ENCODE measurements at places on chromosomes 6 and 20.
A peak's percentile ranks its signal among the peaks of the same experiment; 100 is the strongest.

DNA sequence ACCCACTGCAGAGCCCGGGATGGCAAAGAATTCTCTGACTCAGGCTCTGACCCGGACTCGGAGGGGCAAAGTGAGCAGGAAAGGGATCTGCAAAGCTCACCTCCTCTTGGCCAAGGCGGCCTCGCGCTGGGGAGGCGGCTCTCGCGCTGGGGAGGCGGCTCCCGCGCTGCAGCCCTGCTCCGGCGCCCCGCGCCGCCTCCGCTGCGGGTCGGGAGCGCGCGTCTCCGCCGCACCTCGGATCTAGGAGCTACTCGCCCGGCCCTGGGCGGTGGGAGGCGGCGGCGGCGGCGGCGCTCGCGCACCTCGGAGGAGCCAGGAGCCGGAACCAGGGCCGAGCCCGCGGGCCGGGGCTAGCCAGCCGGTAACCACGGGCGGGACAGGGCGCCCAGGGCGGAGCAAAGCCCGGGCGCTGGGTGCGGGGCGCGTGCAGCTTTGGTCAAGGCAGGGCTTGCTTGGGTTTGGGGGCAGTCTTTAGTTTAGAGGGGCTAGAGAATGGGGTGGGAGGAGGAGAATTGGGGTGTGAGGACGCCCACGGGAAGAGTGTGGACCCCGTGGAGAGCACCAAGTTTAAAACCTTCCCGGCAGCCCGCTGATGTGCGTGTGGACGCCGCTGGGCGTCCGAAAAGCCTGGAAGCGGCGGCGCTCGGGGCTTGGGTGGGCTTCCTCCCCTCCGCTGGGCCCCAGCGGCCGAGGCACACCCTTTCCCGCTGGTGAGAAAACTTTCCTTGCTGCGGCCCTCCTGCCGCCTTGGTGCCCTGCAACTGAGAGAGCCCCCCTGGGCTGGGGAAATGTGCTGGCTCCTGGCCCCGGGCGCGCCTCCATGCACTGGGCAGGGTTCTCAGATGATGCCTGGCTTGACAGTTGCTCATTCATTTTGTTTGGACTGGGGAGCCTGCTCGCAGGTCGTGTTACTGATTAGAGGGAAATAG is at the start of gene MRAP2:
TSS of gene MRAP2 (plus strand) at position 250 of the 929 bp plus-strand sequence. CDS start 21,547 bp downstream, outside the sequence.
- no peak for DNase-seq
- H3K36me3 ChIP-seq: no peaks in the 10 kb centered on the region

- peak overlapping the region; percentile 95 for H3K27ac ChIP-seq
- DNase-seq: peak; percentile 72
- H3K36me3 ChIP-seq: peaks cover 4% of the 10 kb centered on the region
- H3K4me3 ChIP-seq: peak overlapping the region; percentile 55
- H3K4me1 ChIP-seq: peaks cover 95% of the 10 kb centered on the region
Measured at GRCh38 chr6:13383328-13384163, 55.2 kb upstream of the TBC1D7 start.

GRCh38 chr6:15017261-15017660 is 228.6 kb upstream of the JARID2 start:
- H3K36me3 ChIP-seq: no peaks in the 10 kb centered on the region
- peaks cover 13% of the 10 kb centered on the region for H3K4me1 ChIP-seq
- no peak overlapping the region for H3K4me3 ChIP-seq
- no peak overlapping the region for H3K27ac ChIP-seq
- no peak for DNase-seq

DNA sequence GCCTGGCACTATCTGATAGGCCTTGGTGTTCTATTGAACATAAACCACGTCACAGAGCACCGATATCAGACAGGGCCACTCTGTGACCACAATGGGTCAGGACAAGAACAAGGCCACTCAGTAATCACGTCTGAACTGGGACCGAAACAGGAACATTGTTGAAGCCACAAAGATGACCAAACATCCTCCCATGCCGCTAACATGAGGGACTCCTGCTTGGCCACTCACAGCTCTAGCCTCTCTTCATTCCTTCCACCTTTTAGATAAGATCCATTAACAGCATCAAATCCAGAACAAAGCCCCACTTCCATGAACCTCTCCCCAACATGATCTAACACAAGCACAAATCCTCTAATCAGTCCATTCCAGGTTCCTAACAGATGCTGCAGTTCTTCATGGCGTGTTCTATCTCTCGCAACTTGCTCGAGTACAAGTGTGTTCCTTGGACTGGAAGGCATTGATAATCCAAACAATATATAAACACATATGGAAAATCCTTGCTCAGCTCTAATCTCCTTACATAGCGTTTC is 7.4 kb downstream of the SIRT5 start:
- no peak for DNase-seq
- no peak overlapping the region for H3K4me3 ChIP-seq
- H3K36me3 ChIP-seq: peaks cover 18% of the 10 kb centered on the region
- H3K4me1 ChIP-seq: peaks cover 16% of the 10 kb centered on the region
- H3K27ac ChIP-seq: no peak overlapping the region

DNA sequence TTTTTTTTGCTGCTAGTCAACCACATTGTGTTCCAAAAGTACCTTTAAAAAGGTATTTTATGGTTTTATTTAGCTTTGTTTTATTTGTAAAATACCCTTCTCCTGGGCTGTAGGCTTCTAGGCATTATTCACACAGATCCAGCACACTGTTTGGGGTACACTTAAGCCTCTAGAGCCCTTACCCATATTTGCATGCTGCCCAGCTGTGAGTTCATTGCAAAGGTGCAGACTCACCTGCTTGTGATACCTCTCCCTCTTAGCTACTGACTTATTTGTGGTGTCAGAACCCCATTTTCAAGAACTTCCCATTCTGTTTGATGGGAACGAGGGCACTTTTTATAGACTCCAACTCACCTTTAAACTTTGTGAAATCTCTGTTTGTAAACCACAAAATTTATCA is 69.8 kb downstream of the RIN2 start:
- H3K27me3 ChIP-seq: peaks cover 1% of the 10 kb centered on the region
- no peaks in the 10 kb centered on the region for H3K36me3 ChIP-seq
- peaks cover 25% of the 10 kb centered on the region for H3K4me1 ChIP-seq
- peak overlapping the region; percentile 15 for H3K27ac ChIP-seq
- no peak for DNase-seq
- no peak overlapping the region for H3K4me3 ChIP-seq

- H3K27ac ChIP-seq: peak overlapping the region; percentile 94
- H3K4me3 ChIP-seq: peak overlapping the region; percentile 94
- DNase-seq: peak; percentile 50
- peaks cover 78% of the 10 kb centered on the region for H3K4me1 ChIP-seq
- H3K27me3 ChIP-seq: peaks cover 9% of the 10 kb centered on the region
- peaks cover 20% of the 10 kb centered on the region for H3K36me3 ChIP-seq
Measured at GRCh38 chr6:136783495-136784270, 8.6 kb downstream of the MAP3K5 start.

DNA sequence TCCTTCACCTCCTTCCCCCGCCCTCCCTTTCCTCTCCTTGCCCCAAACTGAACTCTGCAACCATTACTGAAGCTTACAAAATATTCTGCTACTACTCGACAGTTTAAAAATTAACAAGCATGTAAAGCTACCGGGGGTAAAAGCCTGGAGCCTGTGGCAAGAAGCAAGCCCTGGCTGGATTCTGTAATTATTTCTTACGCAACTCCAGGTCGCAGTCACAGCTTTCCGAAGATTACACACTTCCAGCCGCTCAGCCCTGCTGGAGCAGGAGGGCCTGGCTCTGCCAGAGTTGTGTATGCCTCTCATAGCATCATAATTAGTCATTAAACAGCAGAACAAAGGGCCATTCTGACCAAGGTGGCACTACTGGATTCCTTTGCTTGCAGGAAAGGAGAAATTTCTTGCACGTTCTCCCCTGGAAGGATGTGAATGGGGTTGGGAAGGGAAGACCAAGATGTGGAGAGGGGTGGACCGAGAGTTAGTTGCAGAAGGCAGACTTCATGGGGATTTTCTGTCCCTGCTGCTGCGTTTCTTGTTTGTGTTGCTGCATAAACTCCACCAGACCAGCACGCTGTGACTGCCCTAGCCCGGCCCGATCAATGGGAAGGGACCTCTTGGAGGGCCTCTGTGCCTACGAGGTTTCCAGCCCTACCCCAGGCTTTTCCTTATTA is 23.6 kb downstream of the FOXQ1 start:
- peaks cover 3% of the 10 kb centered on the region for H3K27me3 ChIP-seq
- H3K4me1 ChIP-seq: no peaks in the 10 kb centered on the region
- no peaks in the 10 kb centered on the region for H3K36me3 ChIP-seq
- no peak overlapping the region for H3K4me3 ChIP-seq
- no peak overlapping the region for H3K27ac ChIP-seq

DNA sequence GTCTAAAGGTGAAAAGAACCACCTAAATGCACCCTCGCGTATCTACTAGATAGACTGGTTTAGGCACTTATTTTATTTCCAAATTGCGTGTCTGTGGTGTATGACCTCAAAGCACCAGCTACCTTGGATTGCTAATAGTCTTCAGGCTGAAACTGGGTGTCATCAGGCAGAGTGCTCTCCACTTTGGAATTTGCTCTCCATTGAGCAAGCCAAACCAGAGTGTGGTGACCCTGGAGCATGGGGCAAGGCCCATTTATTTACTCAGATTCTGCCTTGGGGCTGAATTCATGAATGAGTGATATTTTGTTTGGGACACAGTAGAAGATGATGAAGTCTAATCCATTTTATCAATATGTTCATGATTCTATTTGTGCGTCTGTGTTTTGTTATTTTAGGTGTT is 812.8 kb upstream of the SLC35B3 start:
- H3K4me1 ChIP-seq: no peaks in the 10 kb centered on the region
- H3K27me3 ChIP-seq: peaks cover under 1% of the 10 kb centered on the region
- H3K36me3 ChIP-seq: no peaks in the 10 kb centered on the region
- no peak overlapping the region for H3K4me3 ChIP-seq

DNA sequence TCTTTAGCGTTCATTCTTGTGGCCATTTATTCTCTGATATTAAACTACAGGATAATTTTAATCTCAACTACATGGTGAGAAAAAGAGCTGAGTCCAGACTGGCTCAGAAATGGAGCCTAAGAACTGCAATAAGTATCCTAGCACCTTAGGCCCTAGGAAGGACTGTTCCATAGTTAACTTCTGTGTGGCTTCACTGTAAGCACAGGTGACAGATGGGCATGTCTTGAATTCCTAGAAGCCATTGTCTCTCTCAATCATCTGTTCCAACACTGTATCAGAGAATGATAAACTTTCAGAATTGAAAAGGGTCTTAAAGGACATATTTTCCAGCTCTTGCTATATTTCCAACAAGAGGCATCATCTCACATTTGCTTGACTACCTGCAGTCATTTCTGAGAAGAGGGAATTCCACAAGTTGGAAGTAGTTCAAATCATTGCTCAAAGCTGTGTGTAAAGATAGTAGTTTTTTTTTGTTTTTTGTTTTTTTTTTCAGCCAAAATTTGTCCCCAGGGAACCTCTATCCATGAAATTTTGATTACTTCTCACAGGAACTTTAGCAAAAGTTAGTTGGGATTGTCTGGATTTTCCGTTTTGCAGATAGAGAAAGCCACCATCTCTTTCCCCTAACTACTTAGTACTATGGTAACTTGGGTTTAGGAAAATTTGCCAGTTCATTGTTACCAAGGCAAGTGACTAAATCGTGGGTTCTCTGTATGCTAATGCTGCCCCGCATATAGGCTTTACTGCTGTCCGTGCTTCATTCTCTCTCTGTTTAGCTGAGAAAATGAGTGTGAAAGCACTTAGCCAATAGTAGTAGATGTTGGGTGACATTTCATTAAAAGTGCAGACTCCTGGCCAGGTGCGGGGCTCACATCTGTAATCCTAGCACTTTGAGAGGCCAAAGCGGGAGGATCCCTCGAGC is 47.2 kb downstream of the KCNS1 start:
- no peak for DNase-seq
- H3K27ac ChIP-seq: peak overlapping the region; percentile 59
- H3K4me1 ChIP-seq: peaks cover 84% of the 10 kb centered on the region
- peak overlapping the region; percentile 57 for H3K4me3 ChIP-seq
- no peaks in the 10 kb centered on the region for H3K36me3 ChIP-seq

GRCh38 chr6:22322103-22323030 is 25.5 kb upstream of the PRL start:
- no peak for DNase-seq
- no peak overlapping the region for H3K27ac ChIP-seq
- no peaks in the 10 kb centered on the region for H3K36me3 ChIP-seq
- no peaks in the 10 kb centered on the region for H3K27me3 ChIP-seq

- H3K36me3 ChIP-seq: no peaks in the 10 kb centered on the region
- no peak overlapping the region for H3K4me3 ChIP-seq
- H3K27me3 ChIP-seq: peaks cover 2% of the 10 kb centered on the region
- no peak for DNase-seq
- no peaks in the 10 kb centered on the region for H3K4me1 ChIP-seq
Measured at GRCh38 chr6:136186363-136186762, 63.7 kb downstream of the MTFR2 start.

GRCh38 chr6:134345789-134346188 is 27.9 kb upstream of the SGK1 start:
- no peak overlapping the region for H3K27ac ChIP-seq
- no peak overlapping the region for H3K4me3 ChIP-seq
- H3K36me3 ChIP-seq: no peaks in the 10 kb centered on the region
- H3K4me1 ChIP-seq: no peaks in the 10 kb centered on the region

DNA sequence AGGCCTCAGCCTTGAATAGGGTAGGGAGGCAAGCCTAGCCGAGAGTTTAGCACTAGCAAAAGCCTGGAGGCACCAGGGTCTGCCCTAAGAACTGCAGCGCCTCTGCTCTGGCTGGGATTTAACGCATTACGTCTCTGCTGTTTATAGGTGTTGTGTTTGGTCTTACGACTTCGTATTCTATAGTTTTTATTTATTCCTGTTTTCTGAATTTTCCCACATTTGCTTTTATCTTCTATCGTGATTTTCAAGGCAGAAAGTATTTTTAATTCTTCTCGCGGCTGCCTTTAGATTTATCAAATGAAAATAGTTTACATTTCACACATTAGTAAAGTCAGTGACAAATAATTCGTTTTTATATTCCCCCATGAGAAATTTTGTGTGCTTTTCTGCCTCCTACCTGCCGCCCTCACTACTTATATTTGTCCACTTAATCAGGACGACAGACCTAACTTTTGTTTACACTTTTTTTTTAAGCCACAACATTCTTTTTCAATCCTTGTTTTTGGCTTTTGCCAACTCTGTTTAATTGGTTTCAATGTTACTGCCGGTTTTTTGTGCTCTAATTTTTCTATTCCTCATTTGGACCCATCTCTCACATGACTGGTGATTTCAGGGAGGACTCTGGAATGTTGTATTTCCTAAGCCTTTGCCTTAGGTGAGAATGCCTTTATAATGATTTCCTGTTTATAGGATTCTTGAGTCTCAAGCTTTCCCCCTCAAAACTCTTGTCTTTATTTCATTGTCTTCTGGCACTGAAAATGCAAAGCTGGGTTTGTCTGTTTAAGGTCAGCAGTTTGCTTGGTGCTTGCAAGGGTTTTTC is 1.3 kb upstream of the LZTS3 start:
- no peak for DNase-seq
- H3K27ac ChIP-seq: peak overlapping the region; percentile 21
- H3K27me3 ChIP-seq: peaks cover 19% of the 10 kb centered on the region
- peaks cover 11% of the 10 kb centered on the region for H3K4me1 ChIP-seq
- H3K4me3 ChIP-seq: peak overlapping the region; percentile 81

GRCh38 chr6:36545767-36546307 is 1.4 kb downstream of the STK38 start:
- DNase-seq: no peak
- H3K36me3 ChIP-seq: peaks cover 11% of the 10 kb centered on the region
- peaks cover 17% of the 10 kb centered on the region for H3K27me3 ChIP-seq
- peak overlapping the region; percentile 98 for H3K4me3 ChIP-seq
- peak overlapping the region; percentile 99 for H3K27ac ChIP-seq
- peaks cover 70% of the 10 kb centered on the region for H3K4me1 ChIP-seq

- peaks cover 5% of the 10 kb centered on the region for H3K27me3 ChIP-seq
- no peak overlapping the region for H3K27ac ChIP-seq
- no peaks in the 10 kb centered on the region for H3K4me1 ChIP-seq
- H3K36me3 ChIP-seq: no peaks in the 10 kb centered on the region
- H3K4me3 ChIP-seq: no peak overlapping the region
Measured at GRCh38 chr6:37426945-37427510, 6.0 kb upstream of the CMTR1 start.

- H3K36me3 ChIP-seq: no peaks in the 10 kb centered on the region
- peaks cover 23% of the 10 kb centered on the region for H3K27me3 ChIP-seq
- no peak for DNase-seq
- H3K4me1 ChIP-seq: peaks cover 8% of the 10 kb centered on the region
Measured at GRCh38 chr20:63071541-63072181, 64.9 kb upstream of the BHLHE23 start.

Measured in immature natural killer cell (primary cell).